AG04450 (cell line): ENCODE measurements at places on chromosomes 6 and 20.

DNA sequence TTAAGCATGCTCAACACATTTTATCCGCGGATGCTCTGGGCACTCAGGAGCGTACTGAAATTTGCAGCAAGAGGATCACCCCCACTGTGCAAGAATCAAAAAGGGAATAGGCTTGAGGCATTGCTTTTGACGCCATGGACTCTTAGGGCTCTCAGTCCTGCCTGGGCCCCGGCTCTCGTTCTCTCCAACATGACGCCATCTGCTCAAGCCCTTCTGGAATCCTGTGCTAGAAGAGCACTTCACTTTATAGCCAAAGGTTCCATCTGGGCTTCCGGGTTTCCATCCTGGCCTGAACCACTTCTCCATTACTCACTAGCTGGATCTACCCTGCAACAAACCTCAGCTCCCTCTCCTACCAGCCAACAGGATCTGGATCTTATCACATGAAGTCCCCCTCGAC is 105.3 kb downstream of the FOXF2 start:
- DNase-seq, result no peak

GRCh38 chr6:144607998-144608735 is 323.0 kb downstream of the UTRN start:
- DNase-seq, result no peak

GRCh38 chr20:9130521-9130920 is 61.6 kb downstream of the PLCB4 start:
- DNase-seq, result no peak

DNA sequence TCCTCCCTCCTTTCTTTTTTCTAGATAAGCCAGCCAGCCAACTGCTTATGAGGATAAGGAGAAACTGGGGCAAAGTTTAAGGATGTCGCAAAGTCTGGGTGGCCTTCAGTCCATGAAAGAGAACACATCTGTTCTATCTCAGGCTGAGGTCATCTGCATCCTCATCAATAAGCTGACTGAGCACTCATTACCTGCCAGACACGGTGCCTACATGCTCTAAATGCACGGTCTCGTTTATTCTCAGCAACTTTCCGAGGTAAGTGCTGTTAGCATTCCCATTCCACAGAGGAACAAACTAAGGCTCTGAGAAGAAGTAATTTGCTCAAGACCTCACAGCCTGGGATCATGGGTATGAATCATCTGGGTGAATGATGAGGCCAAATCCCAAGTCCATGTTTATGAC is 133.1 kb downstream of the BCAS1 start:
- no peak for DNase-seq

DNA sequence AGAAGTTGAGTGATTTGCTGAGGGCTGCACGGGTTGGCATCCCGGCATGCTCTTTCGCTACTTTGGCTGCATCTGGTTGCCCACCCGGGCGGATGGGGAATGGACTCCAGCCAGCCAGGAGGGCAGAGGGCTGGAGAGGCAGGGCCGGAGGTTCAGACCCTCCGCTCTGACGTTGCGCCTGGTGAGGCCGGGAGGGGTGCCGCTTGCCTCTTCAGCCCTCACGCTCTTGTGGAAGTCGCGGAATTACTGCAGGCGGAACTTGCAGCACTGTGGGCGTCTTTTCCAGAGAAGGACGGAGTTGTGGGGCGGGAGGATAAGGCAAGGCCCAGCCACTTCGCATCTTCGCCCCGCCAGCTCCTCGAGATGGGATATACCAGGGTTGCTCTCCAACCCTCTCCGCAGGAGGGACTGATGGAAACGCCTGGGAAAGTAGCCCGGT is 656 bp downstream of the RTEL1 start:
- no peak for DNase-seq

DNA sequence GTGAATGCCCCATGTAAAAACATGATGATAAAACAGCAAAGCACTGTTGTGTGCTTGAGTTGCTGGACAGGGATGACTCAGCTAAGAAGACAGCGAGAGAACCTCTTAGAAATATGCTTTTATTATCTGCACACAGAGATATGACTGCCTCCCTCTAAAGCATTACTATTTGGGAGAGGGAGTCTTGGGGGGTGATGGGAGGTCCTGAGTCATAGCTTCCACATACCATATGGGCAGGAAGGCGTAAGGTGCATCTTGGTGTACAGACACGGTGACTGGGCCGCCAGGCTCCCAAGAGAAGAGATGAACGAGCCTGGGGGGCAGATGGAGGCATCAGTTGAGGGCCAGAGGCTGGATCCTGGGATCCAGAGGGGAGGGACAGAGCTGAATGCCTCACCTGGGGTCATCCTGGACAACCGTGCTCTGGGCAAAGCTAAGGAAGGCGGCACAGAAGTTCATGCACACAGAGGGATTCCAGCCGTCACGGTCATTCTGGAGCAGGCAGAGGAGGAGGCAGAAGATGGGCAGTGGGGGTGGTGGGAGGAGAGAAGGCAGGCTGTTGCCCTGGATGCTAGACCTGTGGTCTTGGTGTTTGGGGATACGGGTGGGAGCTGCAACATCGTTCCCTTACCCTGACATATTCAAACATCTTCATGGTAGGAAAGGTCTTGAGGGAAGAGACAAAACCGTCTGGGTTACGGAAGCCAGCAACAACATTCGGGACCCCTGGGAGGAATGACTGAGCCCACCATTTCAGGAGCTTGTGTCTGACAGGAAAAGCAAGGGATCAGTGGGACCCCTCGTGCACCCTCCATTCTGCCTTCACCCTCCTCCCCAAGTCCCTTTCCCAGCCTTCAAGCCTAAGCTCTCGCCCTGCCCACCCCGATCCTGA is 2.0 kb downstream of the DXO start:
- no peak for DNase-seq

DNA sequence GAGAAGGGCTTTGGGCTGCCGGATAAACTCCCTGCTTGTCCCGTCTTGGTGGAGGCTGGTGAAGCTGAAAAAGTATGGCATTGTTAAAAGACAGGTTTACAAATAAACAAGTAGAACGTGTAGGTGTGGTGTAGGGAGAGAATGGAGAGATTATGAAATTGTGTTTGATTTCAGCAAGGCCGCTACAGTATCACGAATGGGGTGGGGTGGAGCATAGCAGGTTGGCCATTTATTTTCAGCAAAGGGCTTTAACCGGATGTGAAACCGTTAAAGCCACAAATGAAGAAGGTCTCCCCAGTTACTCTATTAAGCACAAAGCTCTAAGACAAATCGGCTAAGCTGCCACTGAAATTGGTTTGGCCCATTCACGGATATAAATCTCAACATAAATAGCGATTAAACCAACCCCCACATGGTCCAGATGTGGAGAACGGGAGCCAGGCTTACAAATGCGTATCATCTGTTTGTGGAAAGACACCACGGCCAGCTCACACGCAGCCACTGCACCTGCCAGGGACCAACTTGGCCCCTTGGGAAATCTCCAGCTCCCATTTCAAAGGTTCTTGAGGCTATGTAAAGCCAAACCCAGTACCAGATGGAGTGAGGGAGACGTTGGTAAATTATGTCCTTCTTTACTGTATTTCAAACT is 94.0 kb downstream of the ZMYND8 start:
- DNase-seq, result no peak

DNA sequence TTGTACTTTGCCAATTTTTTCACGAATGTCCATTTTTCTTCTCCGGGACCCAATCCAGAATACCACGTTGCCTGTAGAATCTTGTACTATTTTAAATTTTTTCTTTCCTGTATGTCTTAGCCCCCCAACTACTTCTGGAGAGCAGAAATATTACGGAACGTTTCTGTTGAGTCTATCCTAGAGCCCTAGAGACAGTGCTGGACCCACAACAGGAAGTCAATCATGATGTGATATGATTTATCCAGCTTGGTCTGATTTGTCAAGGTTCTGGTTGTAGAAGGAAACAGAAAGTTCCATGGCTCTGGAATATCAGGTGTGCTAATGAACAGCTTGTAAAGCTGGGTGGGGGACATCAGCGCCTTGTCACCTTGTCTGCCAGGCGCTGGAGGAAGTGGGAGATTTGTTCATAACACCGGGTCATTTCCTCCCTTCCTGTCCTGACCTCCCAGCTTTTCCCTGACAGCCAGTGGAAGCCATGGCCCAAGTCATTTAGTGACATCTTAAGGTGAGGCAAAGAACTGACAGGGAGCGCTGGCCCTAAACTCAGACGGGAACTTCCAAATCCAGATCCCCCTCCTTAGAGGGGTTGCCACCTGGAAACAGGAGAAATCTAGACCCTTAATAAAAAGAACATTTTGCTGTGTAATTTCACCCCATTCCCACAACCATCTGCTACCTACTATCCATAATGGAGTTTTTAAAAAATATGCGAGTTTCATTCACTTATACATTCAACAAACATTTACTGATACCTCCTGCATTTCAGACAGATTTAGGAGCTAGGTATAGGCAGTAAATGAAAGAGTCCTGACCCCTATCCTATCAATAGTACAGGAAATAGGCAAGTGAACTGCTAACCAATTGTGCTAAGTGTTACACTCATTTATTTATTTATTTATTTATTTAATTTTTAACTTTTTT is 130.5 kb downstream of the ZFP64 start:
- no peak for DNase-seq

GRCh38 chr6:88983532-88983931 is 20.1 kb upstream of the RNGTT start:
- DNase-seq, result no peak

DNA sequence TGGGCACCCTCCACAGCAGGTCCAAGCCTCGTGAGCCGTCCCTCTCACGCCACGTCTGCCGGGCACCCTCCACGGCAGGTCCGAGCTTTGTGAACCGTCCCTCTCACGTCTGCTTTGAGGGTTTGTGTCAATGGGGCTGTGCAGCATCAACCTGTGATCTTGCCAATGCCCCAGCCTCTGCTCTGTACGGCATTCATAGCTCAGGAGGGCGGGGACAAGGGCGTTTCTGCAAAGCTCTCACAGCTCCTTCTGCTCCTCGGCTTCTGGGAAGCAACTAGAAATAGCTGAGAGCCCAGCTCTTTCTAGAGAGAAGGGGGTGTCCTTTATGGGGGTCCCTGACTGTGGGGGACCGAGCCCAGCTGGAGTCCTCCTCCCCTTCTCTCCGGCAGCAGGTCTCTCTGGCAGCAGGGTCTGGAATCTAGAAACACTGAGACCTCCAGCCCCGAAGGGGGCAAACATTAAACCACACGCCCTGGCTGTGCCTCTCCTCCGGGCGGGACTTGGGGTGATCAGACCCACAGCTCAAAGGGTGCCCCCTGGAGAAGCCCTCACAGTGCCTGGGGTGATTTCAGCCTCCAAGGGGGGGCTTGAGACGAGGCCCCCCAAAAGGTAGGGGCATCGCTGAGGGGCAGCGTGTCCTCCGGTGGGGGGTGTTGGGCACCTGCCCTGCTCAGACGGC is 41.2 kb upstream of the CHRNA4 start:
- DNase-seq, result no peak

DNA sequence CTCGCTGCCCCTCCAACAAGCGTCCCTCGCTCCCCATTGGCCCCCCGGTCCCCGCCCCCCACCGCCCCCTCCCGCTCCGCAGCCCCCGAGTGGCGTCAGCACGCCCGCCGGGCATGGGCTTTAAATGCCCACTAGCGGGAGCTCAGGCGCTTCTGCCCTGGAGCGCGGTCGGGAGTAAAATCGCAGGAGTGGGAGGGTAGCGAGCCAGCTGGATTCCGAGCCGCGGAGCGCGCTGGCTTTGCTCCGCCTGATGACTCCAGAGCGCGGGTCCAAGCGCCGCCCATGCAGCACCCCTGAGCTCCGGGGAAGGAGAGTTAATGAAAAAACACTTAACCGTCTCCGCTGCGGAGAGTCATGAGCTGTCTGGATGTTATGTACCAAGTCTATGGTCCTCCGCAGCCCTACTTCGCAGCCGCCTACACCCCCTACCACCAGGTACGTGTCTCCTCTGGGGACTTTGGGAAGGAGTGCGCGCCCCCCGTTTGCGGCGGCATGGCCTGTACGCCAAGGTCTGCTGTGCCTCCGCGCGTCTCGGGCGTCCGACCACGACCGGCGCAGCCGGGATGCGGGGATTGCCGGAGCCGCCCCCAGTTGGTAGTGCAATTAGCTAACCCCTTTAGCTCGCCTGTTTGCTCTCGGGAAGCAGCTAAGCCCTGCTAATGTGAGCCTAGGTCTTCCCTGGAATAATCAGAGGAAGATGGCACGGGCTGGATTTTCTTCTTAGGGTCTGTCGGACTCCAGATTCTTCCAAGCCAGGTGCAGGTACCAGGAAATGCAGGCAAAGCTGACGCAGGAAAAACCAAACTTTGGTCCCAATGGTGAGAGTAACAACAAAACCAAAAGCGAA is at the start of gene VGLL2:
VGLL2 (plus strand) TSS at position 149 of the 847 bp plus-strand sequence; CDS start at position 355, 206 bp downstream.
- no peak for DNase-seq

- no peak for DNase-seq
Observed at GRCh38 chr20:59650418-59650817, 46.1 kb downstream of the PHACTR3 start.

DNA sequence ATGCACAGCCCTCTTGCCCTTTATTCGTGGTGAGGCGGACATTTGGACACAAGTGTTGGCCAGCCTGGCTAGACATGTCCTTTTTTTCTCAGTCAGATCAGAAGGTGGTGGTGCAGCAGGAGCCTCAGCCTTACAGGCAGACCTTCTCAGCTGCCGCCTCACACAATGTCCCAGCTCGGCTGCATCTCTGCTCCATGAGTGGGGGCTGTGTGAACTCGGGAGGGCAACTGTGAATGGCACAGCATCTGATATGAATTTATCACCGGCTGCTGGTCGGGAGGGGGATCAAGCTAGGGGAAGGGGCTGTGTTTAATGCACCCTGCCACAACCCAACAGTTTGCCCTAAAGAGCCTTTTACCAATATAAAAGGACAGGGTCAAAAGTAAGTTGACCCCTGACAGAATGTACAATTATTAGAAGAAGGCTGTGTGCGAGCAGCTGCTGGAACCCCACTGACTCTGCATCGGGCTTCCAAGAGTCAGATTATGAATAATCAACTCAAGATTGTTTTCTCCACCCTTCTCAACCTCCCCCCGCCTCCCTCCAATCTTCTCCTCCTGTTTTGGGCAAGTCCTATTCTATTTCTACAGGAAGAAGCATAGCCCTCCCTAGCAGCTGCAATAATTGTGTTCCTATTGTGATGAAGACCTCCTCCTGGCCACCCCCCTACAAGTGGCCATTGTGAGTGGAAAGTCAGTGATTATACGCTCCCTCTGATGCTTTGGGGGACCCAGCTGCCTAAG is 245.2 kb downstream of the PKHD1 start:
- DNase-seq, result no peak

- no peak for DNase-seq
Observed at GRCh38 chr20:25468126-25469075, 60.9 kb downstream of the GINS1 start.

DNA sequence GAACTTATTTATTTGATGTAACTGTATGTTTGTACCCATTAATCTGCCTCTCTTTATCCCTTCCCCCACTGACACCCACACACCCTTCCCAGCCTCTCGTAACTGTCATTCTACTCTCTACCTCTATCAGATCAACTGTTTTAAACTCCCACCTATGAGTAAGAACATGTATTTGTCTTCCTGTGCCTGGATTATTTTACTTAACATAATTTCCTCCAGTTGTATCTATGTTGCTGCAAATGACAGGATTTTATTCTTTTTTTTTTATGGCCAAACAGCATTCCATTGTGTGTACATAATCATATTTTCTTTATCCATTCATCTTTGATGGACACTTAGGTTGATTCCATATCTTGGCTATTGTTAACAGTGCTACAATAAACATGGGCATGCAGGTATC is 49.3 kb downstream of the PHACTR2 start:
- no peak for DNase-seq

- DNase-seq, result no peak
Observed at GRCh38 chr20:17681726-17682102, 328 bp downstream of the RRBP1 start.
